Activated CD4-positive, alpha-beta T cell treated with anti-CD3 and anti-CD28 coated beads, Interleukin-2, amount 10 ng/mL, durations not matched to agents 7 days and 5 days (primary cell): ENCODE measurements at places on chromosomes 11 and 22. TPM values are rescaled to one million over a fixed set of nuclear protein-coding genes. Genes with fewer than 3 reads are reported as not detected.

SLC6A5 gene
- not detected for total RNA-seq

PRMT3 gene
- total RNA-seq = 16.9 TPM

ELFN2 gene
- total RNA-seq = 0.10 TPM

LINC01488 gene
- total RNA-seq = not detected

PTPN5 gene
- total RNA-seq = not detected

DNA sequence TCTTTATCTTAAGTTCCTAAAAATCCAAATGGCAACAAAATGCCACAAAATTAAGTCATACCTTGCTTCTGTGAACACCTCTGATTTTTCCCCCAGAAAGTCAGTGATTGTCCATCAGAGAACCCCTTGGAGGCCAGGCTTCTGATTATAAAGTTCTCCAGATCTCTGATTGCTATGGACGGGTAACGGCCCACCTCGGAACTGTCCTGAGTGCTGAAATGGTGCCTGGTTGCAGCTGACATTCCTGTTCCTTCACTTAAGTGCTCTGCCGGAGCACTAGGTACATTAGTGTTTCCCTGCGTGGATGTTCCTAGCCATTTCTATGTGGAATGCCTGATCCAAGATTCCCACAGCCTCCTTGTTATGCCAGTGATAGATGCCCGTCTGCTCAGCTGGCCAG is 85.0 kb downstream of the CHST1 start:
- DNase-seq = no peak

DNA sequence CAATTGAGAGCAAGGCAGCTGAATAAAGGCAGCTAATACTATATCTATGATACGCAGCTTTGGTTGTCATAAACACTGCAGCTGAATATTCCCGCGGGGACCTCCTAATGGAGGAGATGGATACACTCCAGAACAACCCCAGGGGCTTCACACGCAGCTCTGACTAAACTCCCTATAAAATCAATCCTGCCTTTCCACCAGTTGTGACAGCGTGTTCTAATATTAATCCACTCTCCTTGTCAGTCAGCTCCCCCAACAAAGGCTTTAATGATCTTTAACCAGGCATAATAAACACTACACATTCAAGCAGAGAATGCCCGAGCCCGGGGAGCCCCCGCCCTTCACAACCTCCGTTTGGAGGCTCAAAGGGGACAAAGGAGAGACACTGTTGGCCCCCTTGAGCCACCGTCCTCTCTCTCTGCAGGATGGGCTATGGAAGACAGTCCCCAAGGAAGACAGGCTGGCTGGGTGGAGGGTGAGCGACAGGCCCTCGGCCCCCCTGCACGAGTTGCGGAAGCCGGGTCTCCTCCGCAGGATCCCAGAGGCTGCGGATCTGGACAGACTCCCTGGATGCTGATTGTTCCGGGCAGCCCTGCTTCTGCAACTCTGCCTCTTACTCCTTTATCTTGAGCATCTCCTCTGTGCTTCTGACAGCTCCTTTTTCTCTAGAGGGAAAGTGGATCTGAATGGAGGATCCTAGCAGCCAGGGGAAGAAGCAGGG is 565.2 kb downstream of the BUD13 start:
- DNase-seq = no peak

- no peak for DNase-seq
These were observed 60.0 kb downstream of the BTG4 start for GRCh38 chr11:111452146-111452545.

DNA sequence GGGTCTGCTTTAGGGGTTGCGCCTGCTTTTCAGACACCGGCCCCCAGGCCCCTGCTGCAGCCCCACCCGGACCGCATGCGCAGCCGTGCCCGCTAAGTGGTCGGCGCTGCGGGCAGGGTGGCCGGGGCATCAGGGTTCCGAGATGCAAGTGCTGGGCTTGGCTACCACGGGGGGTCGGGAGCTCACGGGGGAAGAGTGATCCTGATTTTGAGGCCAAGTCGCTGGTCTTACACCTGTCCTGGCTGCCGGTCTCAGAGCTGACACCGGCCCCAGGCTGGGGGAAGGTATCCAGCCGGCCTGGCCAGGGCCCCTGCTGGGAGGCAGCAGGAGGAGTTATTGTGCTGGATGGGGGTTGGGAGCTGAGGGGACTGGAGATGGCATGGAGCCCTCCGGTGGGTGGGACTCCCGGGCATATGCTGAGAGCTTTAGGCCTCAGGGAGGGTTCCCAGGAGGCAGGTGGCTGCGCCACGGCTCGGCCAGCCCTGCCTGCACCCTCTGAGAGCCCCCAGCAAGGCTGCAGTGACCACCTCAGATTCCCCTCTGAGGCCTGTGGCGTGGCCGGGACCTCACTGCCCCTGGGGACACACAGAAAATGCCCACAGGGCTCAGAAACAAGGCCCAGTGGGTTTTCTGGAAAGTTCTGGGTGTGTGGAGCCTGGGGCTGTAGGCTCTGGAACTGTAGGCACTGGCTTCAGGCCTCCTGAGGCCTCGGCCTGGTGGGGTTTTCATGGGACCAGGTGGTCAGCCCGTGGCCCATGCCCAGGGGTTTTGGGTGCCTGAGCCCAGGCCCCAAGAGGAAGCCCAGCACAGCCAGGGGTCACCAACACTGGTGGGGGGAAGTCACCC is 4.4 kb upstream of the MUC5AC start:
- DNase-seq = no peak

DNA sequence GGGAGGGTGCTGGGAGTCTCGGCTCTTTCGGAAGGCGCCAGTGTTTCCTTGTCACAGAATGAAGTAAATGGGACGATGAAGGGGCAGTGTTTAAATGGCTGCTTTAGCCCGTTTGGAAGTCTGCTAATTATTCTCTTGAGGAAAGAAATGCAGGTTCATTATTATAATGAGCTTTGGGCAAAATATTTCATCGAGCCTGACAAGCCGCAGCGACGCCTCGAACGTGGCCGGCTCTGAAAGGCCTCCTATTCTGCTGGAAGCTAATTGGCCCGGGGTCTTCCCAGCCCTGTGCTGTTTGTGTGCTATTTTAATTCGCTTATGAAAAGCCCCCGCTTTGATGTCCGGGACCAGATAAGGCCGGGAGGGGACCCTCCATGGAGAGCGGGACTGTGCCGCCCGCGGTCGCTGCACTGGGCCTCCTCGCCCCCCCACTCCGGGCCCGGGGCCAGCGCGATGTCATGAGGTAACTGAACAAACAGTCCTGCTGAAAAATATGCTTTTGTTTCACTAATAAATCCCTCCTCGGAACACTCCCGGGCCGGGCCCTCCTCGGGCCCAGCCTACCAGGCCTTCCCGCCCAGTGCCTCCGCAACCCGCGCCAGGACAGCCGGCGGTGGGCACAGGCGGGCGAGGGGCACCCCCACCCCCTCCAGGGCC is 78.4 kb downstream of the CDKN1C start:
- no peak for DNase-seq

DNA sequence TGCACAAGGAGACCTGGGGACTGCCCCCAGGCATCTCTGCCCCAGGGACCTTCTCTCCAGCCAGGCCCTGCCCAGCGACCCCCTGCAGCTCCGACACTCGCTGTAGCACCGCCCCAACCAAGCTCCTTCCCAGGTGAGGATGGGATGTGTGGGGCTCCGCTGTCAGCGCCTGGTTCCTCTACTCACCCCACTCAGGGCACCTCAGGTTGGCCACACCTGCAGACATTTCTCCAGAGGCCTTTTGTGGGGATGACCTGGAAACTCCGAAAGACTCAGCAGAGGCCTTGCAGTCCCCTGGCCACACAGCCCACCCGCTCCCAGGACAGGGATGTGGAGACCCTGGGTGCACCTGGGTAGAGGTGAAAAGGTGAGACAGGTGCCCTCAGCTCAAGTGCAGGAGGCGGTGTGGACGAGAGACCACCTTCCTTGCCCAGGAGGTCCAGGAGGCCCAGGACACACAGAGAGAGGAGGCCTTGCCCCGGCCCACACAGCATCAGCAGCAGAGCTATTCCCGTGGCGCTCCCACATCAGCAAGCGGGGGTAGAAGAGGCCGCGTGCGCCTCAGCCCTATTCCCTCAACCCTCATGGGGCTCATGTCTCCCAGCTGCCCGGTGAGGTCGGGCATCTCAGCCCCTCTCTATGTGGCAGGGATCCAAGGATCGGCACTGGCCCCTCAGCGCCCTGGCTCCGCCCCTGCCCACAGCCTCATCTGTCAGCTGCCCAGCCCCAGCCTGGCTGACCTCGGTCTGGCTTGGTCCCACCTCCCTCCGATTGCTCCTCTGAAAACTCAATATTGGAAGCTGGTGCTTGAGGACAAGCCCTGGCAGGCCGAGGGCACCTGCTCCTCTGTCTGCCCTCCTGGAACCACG is 20.9 kb downstream of the TRPM5 start:
- DNase-seq = no peak

- no peak for DNase-seq
These were observed 3.7 kb downstream of the ALX4 start for GRCh38 chr11:44306052-44306917.

DNA sequence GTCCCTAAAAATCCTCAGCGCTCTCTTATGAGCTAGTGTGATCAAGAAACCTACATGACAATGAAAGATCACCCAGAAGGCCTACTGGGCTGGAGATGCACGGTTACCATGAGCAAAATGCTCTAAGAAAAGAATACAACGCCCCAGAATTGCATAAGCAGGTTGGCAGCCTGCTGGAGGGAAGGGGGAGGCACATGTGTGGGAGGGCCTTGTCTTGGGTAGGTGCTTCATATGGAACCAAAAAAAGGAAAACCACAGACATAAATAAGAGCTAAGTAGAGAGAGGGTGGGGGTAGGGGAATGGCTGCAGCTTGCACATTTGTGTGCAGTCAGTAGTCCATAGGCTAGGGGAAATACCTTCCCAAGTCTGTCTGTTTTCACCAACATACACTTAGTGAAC is 2.8 kb downstream of the SIAE start:
- peak; percentile 65 for DNase-seq

DNA sequence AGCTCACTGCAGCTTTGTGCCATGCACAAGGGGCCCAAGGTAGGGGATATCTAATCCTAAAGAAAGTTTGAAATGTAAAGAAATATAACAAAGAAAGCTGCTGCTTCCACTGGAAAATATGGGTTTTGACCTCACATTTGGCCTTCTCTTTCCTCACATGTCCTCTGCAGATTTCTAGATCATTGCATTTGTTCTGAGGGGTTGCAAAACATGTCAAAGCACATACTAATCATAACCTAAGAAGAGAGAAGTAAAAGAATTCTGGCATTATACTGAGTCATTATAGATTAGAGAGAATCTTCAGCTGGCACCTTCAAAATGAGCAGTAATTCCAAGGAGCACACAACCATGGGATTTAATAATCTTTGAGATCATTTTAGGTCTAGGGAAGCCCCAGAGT is 92.5 kb upstream of the CHRM4 start:
- no peak for DNase-seq

DNA sequence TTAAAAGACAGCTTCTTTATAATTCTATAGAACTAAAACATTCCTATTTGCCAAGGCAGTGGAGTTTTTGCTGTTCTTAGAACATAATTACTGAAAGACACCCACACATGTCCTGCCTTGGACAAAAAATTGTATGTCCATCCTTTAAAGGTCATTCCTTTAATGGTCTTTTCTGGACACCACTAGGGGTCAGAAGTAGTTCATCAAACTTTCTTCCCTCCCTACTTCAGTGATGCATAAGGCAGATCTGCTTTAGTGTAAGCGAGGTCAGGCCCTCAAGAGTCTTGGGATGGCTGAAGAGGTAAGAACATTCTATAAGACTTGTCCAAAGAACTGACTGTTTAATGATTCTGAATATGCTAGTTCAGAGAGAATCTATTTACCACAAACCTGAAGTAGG is 4.3 kb upstream of the OR51V1 start:
- no peak for DNase-seq

DNA sequence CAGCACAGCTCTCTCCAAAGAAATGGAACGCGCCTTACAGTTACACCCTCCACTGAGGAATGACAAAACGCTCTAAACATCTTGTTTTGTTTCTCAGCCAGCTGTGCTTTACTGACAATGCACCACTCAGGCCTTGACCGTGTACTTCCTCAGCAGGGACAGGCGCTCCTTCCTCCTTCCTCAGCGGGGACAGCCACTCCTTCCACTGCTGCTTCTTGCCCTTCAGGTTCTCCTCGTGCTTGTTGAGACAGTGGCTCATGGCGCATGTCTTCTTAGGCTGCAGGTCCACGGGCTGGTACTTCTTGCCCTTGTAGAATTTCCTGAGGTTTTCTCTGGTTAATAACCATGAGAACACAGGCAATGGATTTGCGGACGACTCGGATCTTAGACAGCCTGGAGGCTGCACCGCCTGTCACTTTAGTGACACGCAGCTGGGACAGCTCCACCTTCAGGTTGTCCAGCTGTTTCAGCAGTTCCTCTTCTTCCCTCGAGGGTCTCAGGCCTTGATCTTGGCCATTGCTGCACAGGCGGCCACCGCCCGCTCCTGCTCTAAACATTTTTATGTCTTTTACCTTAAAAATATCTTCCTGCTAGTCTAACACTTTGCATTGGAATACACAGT is 613.8 kb downstream of the BRD1 start:
- DNase-seq = no peak

GRCh38 chr11:116202922-116203321 is 569.9 kb downstream of the BUD13 start:
- no peak for DNase-seq

DNA sequence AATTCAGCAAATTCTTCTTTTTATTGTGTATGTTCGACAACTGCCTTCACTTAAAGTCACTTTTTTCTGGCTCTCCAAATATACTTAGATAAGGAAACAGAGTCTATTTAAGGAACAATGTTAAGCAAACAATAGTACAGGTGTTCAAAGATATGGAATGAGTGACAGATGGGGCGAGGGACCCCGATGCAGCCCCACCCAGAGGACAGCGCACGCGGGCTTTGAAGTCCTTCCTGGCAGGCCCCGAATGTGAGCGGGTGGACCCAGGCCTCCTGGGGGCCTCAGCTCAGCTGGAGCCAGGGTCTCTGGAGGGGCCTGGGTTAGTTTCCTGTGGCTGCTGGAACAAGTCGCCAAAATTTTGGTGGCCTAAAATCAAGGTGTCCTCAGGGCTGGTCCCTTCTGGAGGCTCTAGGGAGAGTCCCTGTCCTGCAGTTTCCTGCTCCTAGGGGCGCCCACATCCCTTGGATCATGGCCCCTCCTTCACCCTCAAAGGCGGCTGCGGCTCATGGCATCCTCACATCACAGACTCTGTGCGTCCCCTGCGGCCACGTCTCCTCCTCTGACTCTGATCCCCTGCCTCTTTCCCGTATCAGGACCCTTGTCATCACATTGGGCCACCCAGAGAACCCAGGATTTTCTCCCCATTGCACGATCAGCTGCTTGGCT is 40.6 kb upstream of the KCNQ1OT1 start:
- no peak for DNase-seq
